ENCODE measurements at places on chromosomes 1 and 21.

DNA sequence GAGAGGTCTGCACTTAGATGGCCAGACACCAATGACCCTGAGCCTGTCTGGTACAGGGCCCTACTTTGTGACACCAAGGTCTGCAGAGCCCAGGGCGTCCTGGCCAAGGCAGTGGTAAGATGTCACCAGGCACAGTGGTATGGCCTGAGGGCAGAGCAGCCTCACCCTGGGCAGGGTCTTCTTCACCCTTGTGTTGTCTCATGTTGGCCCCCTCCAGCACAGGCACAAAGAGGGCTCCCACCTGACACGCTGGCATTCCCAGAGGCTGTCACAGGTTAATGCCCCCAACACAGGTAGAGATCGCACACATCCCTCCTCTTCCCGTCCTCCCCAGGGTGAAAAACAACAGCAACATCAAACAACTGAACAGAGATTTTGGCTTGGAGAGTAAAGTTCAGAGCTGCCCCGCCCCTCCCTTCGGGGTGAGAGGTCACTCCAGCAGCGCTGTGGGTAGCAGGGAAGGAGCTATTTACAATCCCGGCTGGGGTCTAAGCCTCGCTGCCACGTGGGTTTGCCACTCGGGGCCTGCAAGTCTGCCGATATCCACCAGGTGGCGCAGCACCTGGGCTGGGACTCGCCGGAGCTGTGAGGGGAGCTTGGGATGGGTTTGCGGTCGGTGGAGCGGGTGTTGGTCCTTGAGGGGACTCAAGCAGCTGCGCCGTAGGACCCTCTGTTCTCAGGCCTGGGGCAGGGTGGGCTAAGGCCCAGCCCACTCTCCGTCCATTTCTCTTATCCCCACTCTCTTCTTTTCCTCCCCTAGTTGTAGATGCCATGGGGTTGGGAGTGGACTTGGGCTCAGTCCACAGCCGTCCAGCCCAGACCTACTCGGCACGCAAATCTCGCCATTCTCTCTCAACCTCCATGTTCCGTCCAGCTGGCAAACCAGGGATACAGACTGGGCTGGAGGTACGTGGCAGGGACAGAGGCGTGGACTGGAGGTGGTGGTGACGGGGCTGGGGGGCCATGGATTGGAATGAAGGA lies 12.7 kb downstream of the EFNA3 start:
- H3K36me3 ChIP-seq: no peaks in the 10 kb centered on the region
- peaks cover 7% of the 10 kb centered on the region for H3K4me1 ChIP-seq
- peak; percentile 94 for DNase-seq
- 0 out of 2 replicates have a peak overlapping the region, but pooled peaks have one; percentile 7 for H3K4me3 ChIP-seq

- H3K36me3 ChIP-seq: no peaks in the 10 kb centered on the region
- H3K27me3 ChIP-seq: no peaks in the 10 kb centered on the region
- 0 out of 2 replicates have a peak, but pooled peaks cover 6% of the 10 kb centered on the region for H3K4me1 ChIP-seq
Measured at GRCh38 chr1:22611530-22611947, 24.9 kb upstream of the C1QA start.

GRCh38 chr1:195791796-195792195 lies 816.4 kb downstream of the KCNT2 start:
- 0 out of 2 replicates have a peak, but pooled peaks cover 9% of the 10 kb centered on the region for H3K4me1 ChIP-seq
- no peak overlapping the region for H3K27ac ChIP-seq
- DNase-seq: no peak
- no peak overlapping the region for H3K4me3 ChIP-seq
- no peaks in the 10 kb centered on the region for H3K27me3 ChIP-seq
- no peaks in the 10 kb centered on the region for H3K36me3 ChIP-seq

DNA sequence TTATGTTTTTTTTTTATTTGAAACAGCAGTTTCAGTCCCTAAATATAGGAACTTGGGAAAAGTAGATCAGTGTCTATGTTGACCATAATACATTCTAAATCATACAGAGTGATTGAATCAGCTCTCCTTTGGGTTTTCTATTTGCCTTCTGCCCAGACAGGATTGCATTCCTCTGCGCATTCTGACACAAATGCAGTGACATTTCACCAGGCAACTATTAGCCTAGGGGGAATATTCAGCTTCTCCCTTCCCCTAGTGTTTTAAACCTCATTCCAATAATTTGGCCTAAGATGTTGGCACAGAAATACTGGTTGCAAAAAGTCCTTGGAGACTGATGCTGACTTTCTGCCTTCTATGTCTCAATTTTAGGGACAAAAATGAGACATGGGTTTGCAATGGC lies 172.8 kb downstream of the PTGER3 start:
- no peak for DNase-seq
- H3K27me3 ChIP-seq: no peaks in the 10 kb centered on the region
- H3K4me1 ChIP-seq: no peaks in the 10 kb centered on the region
- H3K4me3 ChIP-seq: no peak overlapping the region
- H3K27ac ChIP-seq: no peak overlapping the region
- H3K36me3 ChIP-seq: no peaks in the 10 kb centered on the region

- H3K4me3 ChIP-seq: peak overlapping the region; percentile 43
- peak; percentile 93 for DNase-seq
- no peak overlapping the region for H3K27ac ChIP-seq
- no peaks in the 10 kb centered on the region for H3K36me3 ChIP-seq
Measured at GRCh38 chr1:20493839-20494608, 8.0 kb upstream of the CAMK2N1 start.

DNA sequence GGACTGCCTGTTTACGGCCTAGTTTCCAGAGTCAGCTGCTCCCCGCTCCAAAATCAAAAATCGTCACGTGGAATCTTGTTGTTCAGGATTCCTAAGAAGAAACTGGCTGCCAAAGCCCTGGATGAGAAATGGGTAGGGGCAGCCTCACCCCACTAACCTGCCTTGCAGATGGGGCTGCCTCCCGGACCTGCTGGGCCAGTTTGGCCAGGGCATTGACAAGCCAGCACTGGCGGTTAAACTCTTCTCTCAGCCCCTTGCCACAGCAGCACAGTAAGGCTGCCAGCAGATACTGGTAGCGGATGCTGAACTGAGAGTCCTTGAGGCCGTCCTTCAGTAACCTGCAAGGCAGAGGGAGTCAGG lies 31.6 kb upstream of the PPP1R15B start:
- H3K27ac ChIP-seq: no peak overlapping the region
- H3K4me3 ChIP-seq: no peak overlapping the region
- H3K4me1 ChIP-seq: peaks cover 7% of the 10 kb centered on the region
- peaks cover 3% of the 10 kb centered on the region for H3K36me3 ChIP-seq
- no peak for DNase-seq

GRCh38 chr1:50562106-50562505 lies 138.9 kb upstream of the DMRTA2 start:
- no peak for DNase-seq
- no peak overlapping the region for H3K27ac ChIP-seq
- peaks cover 6% of the 10 kb centered on the region for H3K4me1 ChIP-seq
- no peaks in the 10 kb centered on the region for H3K36me3 ChIP-seq
- H3K4me3 ChIP-seq: no peak overlapping the region

GRCh38 chr1:58440696-58441095 lies 105.8 kb downstream of the OMA1 start:
- H3K4me1 ChIP-seq: no peaks in the 10 kb centered on the region
- no peaks in the 10 kb centered on the region for H3K27me3 ChIP-seq
- no peak overlapping the region for H3K27ac ChIP-seq
- no peak for DNase-seq
- H3K36me3 ChIP-seq: no peaks in the 10 kb centered on the region
- H3K4me3 ChIP-seq: no peak overlapping the region

GRCh38 chr1:198495631-198496030 lies 44.8 kb downstream of the ATP6V1G3 start:
- H3K27ac ChIP-seq: no peak overlapping the region
- no peak for DNase-seq
- H3K4me3 ChIP-seq: no peak overlapping the region
- H3K36me3 ChIP-seq: no peaks in the 10 kb centered on the region
- no peaks in the 10 kb centered on the region for H3K27me3 ChIP-seq

- no peaks in the 10 kb centered on the region for H3K36me3 ChIP-seq
- H3K27ac ChIP-seq: no peak overlapping the region
- no peak for DNase-seq
- no peak overlapping the region for H3K4me3 ChIP-seq
Measured at GRCh38 chr1:203612932-203613682, 13.5 kb upstream of the ATP2B4 start.

- no peak for DNase-seq
- H3K4me3 ChIP-seq: no peak overlapping the region
- peak overlapping the region; percentile 37 for H3K27ac ChIP-seq
- H3K4me1 ChIP-seq: no peaks in the 10 kb centered on the region
- H3K36me3 ChIP-seq: peaks cover 64% of the 10 kb centered on the region
Measured at GRCh38 chr1:225990705-225991464, 8.3 kb downstream of the SDE2 start.

GRCh38 chr1:219385787-219386427 lies 212.2 kb downstream of the LYPLAL1 start:
- H3K4me1 ChIP-seq: no peaks in the 10 kb centered on the region
- peak; percentile 85 for DNase-seq
- no peaks in the 10 kb centered on the region for H3K36me3 ChIP-seq
- H3K4me3 ChIP-seq: no peak overlapping the region

- H3K27me3 ChIP-seq: no peaks in the 10 kb centered on the region
- H3K36me3 ChIP-seq: no peaks in the 10 kb centered on the region
- H3K4me3 ChIP-seq: no peak overlapping the region
- DNase-seq: no peak
- peaks cover 7% of the 10 kb centered on the region for H3K4me1 ChIP-seq
Measured at GRCh38 chr1:3311711-3312110, 142.8 kb upstream of the ARHGEF16 start.

GRCh38 chr1:157403608-157404007 lies 148.7 kb downstream of the FCRL5 start:
- no peaks in the 10 kb centered on the region for H3K4me1 ChIP-seq
- H3K4me3 ChIP-seq: no peak overlapping the region
- no peak for DNase-seq
- H3K27me3 ChIP-seq: no peaks in the 10 kb centered on the region

- H3K4me1 ChIP-seq: peaks cover 51% of the 10 kb centered on the region
- no peaks in the 10 kb centered on the region for H3K27me3 ChIP-seq
- DNase-seq: no peak
- no peaks in the 10 kb centered on the region for H3K36me3 ChIP-seq
Measured at GRCh38 chr1:232575763-232576040, 54.2 kb downstream of the SIPA1L2 start.

DNA sequence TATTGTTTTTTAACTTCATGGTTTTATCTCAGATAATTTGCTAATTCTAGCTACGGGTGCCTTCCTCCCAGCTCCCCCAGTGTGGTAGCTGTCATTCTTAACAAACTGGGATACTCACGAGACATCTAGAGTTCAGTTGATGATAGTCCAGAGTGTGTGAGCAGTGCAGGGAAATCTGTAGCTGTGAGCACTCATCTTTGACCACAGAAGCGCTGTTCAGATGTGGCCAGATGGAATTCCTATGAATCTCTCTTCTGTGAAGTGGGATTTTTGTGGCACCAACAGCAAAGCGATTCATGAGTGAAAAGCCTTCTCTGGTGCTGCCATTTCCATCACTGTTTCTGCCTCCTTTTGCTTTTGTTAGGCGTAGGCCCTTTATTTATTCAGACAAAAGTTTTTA lies 125.1 kb downstream of the NFIA start:
- no peak overlapping the region for H3K27ac ChIP-seq
- H3K27me3 ChIP-seq: no peaks in the 10 kb centered on the region
- H3K4me1 ChIP-seq: 0 out of 2 replicates have a peak, but pooled peaks cover 7% of the 10 kb centered on the region
- no peak overlapping the region for H3K4me3 ChIP-seq
- H3K36me3 ChIP-seq: no peaks in the 10 kb centered on the region

DNA sequence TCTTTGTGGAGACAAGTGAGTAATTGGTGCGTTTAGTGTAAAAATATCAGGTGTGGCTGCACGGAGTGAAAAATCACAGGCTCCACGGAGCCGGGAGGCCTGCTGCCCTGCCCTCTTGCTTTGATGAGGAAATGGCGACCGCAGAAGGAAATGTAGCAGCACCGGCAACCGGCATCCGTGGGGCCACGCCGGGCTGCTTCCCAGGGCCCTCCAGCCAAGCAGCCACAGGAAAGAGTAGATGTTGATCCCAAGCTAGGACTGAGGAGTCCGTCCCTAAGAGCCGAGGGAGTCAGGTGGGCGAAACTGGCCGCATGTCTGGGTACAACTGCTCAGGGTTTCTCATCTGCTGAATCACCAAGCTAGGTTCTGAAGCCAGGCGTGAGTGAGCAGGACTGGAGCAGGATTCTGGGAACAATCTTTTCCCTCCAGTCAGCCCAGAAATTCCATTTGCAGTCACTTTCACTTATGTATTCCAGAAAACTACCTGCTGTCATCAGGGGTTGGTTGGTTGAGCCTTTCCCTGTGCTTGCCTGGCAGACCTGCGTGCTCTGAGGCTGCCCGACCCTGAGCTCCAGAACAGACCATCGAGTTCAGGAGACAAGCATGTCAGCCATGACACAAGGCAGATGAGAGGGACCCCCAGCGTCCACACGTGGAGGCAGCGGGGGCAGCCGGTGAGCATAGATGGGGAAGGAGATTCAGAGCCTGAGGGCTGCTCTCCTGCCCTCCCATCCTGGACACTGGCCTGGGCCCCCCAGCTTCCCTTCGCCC lies 5.8 kb upstream of the ITGB2 start:
- no peak for DNase-seq
- no peak overlapping the region for H3K27ac ChIP-seq
- H3K27me3 ChIP-seq: peaks cover 99% of the 10 kb centered on the region
- H3K4me1 ChIP-seq: peaks cover 32% of the 10 kb centered on the region

DNA sequence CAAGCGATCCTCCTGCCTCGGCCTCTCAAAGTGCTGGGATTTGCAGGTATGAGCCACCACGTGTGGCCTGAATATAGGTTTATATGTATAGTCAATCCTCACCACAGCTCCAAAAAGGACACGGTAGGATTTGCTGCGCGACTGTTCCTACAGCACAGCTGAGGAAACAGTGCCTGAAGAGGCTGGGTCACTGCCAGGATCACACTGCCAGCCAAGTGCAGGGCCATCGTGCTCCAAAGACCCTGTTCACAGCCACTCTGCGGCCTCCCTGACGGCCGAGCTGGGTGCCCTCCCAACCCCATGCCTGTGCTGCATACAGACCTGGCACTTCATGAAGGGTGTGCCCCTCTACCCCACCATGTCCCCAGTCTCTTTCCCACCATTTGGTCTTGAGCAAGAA lies 71.4 kb downstream of the MRPL37 start:
- H3K4me1 ChIP-seq: peaks cover 37% of the 10 kb centered on the region
- H3K27me3 ChIP-seq: no peaks in the 10 kb centered on the region
- no peaks in the 10 kb centered on the region for H3K36me3 ChIP-seq
- DNase-seq: no peak
- H3K27ac ChIP-seq: no peak overlapping the region

- H3K4me3 ChIP-seq: no peak overlapping the region
- H3K4me1 ChIP-seq: no peaks in the 10 kb centered on the region
- H3K27me3 ChIP-seq: no peaks in the 10 kb centered on the region
- no peaks in the 10 kb centered on the region for H3K36me3 ChIP-seq
- DNase-seq: no peak
Measured at GRCh38 chr1:148289647-148290046, 137.6 kb upstream of the NBPF11 start.

DNA sequence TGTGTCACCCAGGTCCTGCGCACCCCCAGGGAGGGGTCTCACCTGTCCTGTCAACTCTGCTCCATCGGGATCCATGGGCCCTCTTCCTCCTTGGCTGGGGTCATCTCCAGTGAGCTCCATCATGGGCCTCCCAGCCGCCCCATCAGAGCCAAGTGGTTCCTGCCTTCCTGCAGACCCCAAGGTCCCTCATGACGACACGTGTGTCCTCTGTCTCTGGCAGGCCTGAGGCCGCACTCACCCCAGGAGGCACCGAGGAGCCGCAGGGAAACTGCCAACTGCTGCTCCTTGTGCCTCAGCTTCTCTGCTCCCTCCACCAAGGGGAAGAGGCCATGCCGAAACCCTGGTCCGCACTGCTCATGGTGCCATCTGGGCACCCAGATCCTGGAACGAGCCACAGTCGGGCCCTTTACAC lies 46.8 kb downstream of the COL18A1 start:
- no peak overlapping the region for H3K27ac ChIP-seq
- H3K36me3 ChIP-seq: no peaks in the 10 kb centered on the region
- no peaks in the 10 kb centered on the region for H3K27me3 ChIP-seq
- no peak overlapping the region for H3K4me3 ChIP-seq
- no peaks in the 10 kb centered on the region for H3K4me1 ChIP-seq
